Aorta (tissue), 5 donors: ENCODE measurements at places on chromosomes 6 and 20. TPM values are rescaled to one million over a fixed set of nuclear protein-coding genes. Genes with fewer than 3 reads are reported as not detected.

The EPPIN gene
- not detected for polyA plus RNA-seq

The HLA-DOB gene
- polyA plus RNA-seq, result not detected

The BMP6 gene
- polyA plus RNA-seq, result 4.4 TPM

The C20orf144 gene
- polyA plus RNA-seq, result not detected

The THEMIS gene
- polyA plus RNA-seq, result 0.63 TPM

The ZNF334 gene
- 0.38 TPM for polyA plus RNA-seq

The BPIFB1 gene
- polyA plus RNA-seq, result 0.05 TPM

The HLA-DQA1 gene
- 38.4 TPM for polyA plus RNA-seq

The SMLR1 gene
- polyA plus RNA-seq, result not detected

The APCDD1L gene
- polyA plus RNA-seq, result 2.4 TPM

The SIRPA gene
- 14.8 TPM for polyA plus RNA-seq

The TDRD6 gene
- 1.6 TPM for polyA plus RNA-seq

The LHFPL5 gene
- not detected for polyA plus RNA-seq

The FOXF2 gene
- polyA plus RNA-seq, result not detected

The HLA-DOA gene
- 0.28 TPM for polyA plus RNA-seq

The BPIFA1 gene
- polyA plus RNA-seq, result not detected

The TINAG gene
- polyA plus RNA-seq, result 0.38 TPM

The JPH2 gene
- polyA plus RNA-seq, result 19.4 TPM

The HLA-DQB1 gene
- polyA plus RNA-seq, result 28.5 TPM

The AVP gene
- polyA plus RNA-seq, result not detected

The TLDC2 gene
- polyA plus RNA-seq, result not detected

The NDUFAF5 gene
- polyA plus RNA-seq, result 25.7 TPM

The C20orf202 gene
- polyA plus RNA-seq, result 0.88 TPM

The RSPH9 gene
- polyA plus RNA-seq, result 0.54 TPM

The HDGFL1 gene
- not detected for polyA plus RNA-seq

The PPP1R16B gene
- 0.97 TPM for polyA plus RNA-seq

The CTAGE9 gene
- not detected for polyA plus RNA-seq

The PLA2G7 gene
- polyA plus RNA-seq, result 0.31 TPM

The GUCA1A gene
- polyA plus RNA-seq, result not detected

The CDH4 gene
- polyA plus RNA-seq, result not detected

The CD93 gene
- 8.4 TPM for polyA plus RNA-seq

The RIPOR2 gene
- 2.5 TPM for polyA plus RNA-seq

The SESN1 gene
- polyA plus RNA-seq, result 37.1 TPM

The SAMD3 gene
- polyA plus RNA-seq, result not detected

The CPNE1 gene
- 79.0 TPM for polyA plus RNA-seq

The ARMC12 gene
- 0.25 TPM for polyA plus RNA-seq

The ITCH gene
- polyA plus RNA-seq, result 11.7 TPM

The LCA5 gene
- 2.0 TPM for polyA plus RNA-seq

The MCCD1 gene
- polyA plus RNA-seq, result not detected

The NOTCH4 gene
- polyA plus RNA-seq, result 4.0 TPM

The TUBB1 gene
- not detected for polyA plus RNA-seq

The CRISP2 gene
- not detected for polyA plus RNA-seq

The CLPSL1 gene
- polyA plus RNA-seq, result not detected

The UBE2J1 gene
- polyA plus RNA-seq, result 18.6 TPM

The ZC2HC1B gene
- polyA plus RNA-seq, result not detected

The MMP24 gene
- polyA plus RNA-seq, result 0.20 TPM

The MROH8 gene
- polyA plus RNA-seq, result 9.3 TPM

The IMPG1 gene
- 0.03 TPM for polyA plus RNA-seq

The ZNF831 gene
- not detected for polyA plus RNA-seq

The TP53TG5 gene
- not detected for polyA plus RNA-seq

The HSPA1L gene
- polyA plus RNA-seq, result 1.3 TPM

The CDKAL1 gene
- 3.0 TPM for polyA plus RNA-seq

The NKAPL gene
- polyA plus RNA-seq, result 1.9 TPM

The MAS1 gene
- polyA plus RNA-seq, result not detected

The IRF4 gene
- polyA plus RNA-seq, result 0.25 TPM

The PSORS1C2 gene
- polyA plus RNA-seq, result not detected

The MYH7B gene
- 4.6 TPM for polyA plus RNA-seq

The GNAS gene
- 934 TPM for polyA plus RNA-seq

The DEFB124 gene
- not detected for polyA plus RNA-seq
